Suppressor macrophage (primary cell): ENCODE measurements at places on chromosomes 2 and 18.

- no peak for DNase-seq
Observed at GRCh38 chr18:24582771-24583170, 122.3 kb downstream of the HRH4 start.

DNA sequence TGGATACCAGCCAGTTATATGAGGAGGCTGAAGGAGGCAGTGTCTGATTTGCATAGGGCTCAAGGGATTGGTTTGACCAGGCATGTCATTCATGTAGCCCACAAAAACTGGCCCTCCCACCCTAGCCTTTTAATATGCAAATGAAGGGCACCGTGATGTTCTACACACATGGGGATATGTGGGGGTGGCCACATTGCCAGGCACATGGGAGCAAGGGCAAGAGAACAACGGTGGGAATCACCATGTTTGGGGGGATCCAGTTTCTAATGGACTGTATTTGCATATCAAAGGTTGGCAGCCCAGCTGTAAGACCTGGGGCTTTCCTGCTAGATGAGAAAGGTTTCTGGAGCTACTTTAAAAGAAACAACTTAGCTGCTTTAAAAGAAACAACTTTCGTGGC, 65.1 kb upstream of the SLC25A52 start:
- DNase-seq, result no peak

DNA sequence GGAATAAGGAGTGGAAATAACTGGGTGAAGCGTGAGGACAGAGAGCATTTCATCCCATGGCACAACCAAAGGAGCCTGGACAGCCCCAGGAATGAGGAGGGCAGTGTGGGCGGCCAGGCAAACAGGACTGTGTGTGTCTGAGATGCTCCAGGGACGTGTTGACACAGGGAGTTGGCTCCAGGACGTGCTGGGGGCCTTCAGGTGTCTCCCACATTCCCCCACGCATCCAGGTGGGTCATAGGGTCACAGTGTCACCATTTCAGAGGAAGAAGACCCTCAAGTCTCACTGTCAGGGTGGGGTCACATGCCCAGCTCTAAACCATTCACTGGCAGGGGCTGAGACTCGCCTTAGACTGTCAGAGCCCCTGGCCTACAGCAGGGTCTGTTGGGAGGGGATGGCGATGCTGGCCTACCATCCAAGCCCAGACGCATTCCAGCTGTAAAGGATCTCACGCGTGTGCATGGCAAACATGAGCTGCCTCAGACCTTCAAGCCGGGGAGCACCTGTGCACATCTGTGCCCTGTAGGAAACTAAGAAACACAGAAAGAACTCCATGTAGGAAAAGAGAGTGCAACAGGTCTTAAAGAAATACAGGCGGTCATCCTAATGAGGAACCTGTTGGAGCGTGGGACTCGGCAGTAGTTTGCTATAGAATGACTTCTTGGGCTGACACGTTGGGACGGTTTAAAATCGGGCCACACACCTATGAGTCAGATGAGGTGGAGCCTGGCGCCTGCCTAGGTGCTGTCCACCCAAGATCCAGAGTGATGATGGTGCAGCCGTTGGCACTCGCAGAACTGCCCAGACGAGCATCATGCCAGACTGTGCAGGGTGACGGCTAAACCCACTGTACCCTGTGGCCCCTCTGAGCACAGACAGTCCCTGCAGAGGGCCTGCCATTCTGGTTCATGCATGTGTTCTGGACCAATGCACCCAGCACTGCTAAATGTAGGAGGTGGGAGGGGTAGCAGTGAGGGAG, 17.3 kb downstream of the PARD6G start:
- no peak for DNase-seq

- no peak for DNase-seq
Observed at GRCh38 chr2:212694398-212694797, 155.8 kb upstream of the ERBB4 start.

DNA sequence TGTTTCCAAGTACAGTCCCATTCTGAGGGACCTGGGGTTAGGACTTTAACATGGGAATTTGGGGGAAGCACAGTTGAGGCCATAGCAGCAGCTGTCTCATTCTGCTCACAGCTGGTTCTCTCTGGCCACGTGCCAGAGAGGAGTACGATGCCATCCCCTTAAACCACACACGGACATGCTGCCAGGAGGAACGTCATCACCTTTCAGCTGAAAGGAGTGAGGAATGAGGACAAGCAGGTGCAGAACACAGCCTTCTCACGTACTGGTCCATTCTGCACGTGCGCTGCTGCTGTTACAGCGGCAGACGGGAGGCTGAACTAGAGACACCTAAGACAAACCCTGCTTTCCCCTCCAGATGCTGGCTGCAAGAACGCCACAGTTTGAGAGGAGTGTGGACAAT, 33.5 kb downstream of the ODC1 start:
- DNase-seq, result no peak

GRCh38 chr2:149738767-149739166, 151.2 kb upstream of the MMADHC start:
- DNase-seq, result no peak

DNA sequence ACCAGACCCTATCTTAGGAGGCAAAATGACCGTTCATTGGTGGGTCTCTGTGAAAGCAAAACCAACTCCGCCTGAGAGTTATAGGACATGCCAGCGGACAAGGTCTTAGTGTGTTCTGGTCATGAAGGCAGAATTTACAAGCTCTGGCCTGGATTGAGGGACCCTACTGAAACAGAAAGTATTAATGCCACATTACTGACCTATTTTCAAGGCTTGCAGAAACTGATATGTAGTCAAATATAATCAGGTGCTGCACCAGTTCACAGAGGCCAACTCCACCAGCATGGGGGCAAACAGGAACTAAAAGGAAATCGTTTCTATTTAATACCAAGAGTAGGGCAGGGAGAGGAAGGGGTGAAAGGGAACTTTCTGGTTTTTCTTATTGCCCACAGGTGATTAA, 19.7 kb downstream of the TYMS start:
- DNase-seq, result no peak

GRCh38 chr2:45974762-45975408, 322.3 kb upstream of the EPAS1 start:
- DNase-seq, result peak; percentile 69

DNA sequence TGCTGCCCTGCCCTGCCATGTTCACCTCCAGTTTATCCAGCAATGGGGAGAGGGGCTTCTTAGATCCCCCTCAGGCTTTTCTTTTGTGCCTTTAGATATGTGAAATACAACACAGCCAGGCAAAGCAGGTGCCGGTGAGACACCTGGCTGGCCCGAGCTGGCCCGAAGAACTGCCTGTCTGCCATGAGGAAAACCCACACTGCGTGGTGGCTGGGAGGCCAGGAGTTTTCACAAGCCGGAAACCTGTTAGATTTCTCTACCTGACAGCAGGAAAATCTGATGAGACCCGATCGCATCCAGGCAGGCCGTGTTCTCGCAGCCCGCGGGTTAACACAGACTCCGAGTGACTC, 5.7 kb upstream of the GAL3ST2 start:
- DNase-seq, result no peak

- DNase-seq, result no peak
Observed at GRCh38 chr2:95351598-95351915, 51.0 kb upstream of the FAHD2A start.

- DNase-seq, result peak; percentile 56
Observed at GRCh38 chr2:239222312-239222660, 178.5 kb downstream of the HDAC4 start.
